LHCN-M2 (cell line): ENCODE measurements at places on chromosomes 6 and 20.

GRCh38 chr20:32227306-32227705 lies 19.6 kb downstream of the POFUT1 start:
- no peak for DNase-seq

GRCh38 chr6:129901910-129902309 lies 40.8 kb upstream of the TMEM244 start:
- no peak for DNase-seq

DNA sequence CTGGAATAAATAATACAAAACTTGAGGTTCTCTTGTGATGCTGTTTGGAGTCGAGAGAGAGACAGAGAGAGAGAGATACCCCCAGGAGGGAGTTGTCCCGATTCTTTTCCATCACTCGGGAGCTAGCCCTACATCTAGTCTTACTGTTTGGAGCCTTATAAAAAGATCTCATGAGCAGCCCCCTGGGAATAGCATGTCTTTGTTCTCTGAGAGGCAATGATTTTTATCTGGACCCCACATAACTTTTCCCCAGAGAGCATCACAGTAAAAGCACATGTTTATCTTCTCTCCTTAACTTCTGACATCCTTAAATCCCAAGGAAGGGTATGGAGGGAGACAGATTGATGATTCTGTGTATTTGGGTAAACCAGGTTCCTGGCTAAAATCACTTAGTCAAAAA lies 20.9 kb upstream of the HLA-DOA start:
- DNase-seq = no peak

DNA sequence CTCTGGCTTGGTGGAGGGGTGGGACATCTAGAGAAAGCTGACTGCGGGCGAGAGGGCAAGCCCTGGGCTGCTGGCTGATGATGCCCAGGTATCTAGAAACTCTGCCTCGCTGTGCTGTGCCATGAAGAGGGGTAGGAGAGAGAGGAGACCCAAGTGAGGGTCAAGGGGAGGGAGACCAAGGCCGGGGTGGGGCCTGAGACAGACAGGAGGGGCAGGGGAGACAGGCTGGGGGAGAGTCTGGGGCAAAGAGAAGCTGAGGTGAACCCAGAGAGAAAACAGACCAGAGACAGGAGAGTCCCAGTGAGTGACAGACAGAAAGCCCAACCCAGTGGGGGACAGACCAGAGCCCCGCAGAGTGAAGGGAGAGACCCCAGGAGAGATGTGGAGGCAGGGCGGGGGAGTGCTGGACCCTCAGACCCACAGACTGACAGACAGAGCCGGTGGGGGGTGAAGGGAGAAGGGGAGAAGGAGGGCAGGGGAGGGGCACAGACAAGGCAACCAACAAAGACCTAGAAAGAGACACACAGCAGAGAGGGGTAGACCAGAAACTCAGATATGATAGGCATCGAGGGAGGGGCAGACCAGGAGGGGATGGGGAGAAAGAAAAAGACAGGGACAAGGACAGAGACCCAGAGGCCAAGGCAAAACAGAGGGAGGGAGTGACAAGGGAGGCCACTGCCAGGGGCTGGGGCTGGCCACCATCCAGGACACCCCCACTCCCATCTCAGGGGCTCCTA lies 5.9 kb downstream of the TEAD3 start:
- DNase-seq = no peak

- DNase-seq = peak; percentile 37
Measured at GRCh38 chr20:53592992-53593465, 610 bp downstream of the ZNF217 start.
